ENCODE measurements at places on chromosomes 7 and 10.

DNA sequence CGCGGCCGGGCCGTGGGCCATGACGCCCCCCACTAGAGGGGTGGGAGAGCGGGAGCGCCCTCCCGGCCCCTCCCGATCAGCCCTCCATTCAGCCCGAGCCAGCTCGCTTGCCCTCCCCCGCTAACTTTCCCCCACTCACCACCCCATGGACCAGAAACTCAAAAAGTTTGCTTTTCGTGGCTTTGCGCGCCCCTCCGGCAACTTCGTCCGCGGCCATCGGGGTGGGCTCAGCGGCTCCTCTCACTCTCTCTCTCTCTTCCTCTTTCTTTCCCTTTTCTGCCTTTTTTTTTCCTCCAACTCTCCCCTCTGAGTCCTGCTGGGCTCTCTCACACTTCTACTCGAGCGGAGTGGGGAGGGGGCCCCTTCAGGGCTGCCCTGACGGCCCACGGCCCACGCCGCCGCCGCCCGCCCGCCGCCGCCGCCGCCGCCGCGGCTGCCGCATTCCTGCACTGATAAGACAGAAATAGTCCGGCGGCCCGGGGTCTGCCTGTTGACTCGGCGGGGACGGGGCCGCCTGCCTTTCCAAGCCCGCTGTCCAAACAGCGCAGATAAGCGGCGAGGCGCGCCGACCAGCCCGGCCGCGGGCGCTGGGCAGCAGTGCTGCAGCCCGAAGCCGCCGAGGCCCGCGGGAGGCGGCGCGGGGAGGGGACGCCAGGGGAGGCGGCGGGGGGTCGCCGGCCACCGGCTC lies at the start of gene SMARCD3:
Gene SMARCD3 (minus strand): TSS at position 349 of the 688 bp plus-strand sequence. CDS start 132 bp downstream, at position 217.
- peak; percentile 74 for DNase-seq

DNA sequence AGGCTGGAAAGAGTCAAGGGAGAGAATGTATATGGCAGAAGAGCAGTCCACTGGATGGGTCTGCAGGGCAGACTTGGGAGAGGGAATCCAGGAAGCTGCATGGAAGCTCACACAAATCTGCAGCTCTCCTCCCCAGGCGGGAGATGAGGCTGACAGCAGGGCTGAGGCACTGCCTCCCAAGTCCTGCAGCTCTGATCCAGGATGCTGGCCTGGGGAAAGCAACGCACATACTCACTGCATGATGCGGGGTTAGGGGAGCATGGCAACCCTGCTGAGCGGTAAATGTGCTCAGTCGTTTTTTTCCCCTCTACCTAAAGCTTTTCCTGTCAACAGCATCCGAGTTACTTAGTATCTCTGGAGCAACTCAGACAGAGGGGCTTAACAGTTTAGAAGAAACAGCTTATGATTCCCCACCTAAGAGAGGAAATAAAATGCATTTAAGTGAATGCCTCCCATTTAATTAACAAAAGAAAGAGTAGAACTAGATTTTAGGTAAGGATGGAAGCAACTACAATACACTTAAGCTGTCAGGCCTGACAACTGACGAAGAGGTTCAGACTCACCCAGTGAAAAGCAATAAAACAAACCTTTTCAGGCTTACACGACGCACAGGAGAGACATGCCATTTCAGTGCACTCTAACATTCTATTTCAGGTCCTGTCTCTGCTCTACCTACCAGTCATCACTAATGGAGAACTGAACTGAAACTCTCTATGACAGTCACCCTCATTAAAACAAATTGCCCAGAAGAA lies 37.0 kb downstream of the CHCHD3 start:
- DNase-seq: peak; percentile 65

GRCh38 chr10:84404783-84405182 lies 76.4 kb downstream of the CCSER2 start:
- DNase-seq: no peak

- DNase-seq: no peak
Observed at GRCh38 chr7:83579740-83580139, 69.2 kb downstream of the SEMA3E start.

Data from ELF-1 (cell line).